ENCODE measurements at places on chromosomes 13 and 19.
A peak's percentile ranks its signal among the peaks of the same experiment; 100 is the strongest.

DNA sequence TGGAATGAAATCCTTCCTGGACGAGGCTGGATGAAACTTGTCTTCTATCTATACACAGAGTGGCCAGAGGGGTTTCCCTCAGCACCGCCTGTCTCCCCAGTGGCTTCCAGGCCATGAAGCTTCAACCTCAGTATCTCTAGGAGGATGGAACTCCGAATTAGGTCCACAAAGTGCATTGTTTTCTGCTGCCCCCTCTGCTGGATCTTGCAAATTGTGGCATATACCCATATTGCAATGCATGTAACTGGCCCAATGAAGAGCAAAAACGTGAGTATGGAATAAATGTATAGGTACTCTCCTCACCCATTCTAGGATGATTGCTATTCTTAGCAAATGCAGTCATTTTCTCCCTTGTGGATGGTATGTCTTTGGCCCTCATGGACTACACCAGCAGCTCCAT, 14.7 kb upstream of the LILRB4 start:
- DNase-seq, result no peak

GRCh38 chr13:113854238-113855011, 9.5 kb downstream of the GAS6 start:
- peak; percentile 60 for DNase-seq

- DNase-seq, result no peak
Observed at GRCh38 chr19:50573741-50574461, 5.7 kb upstream of the LRRC4B start.

- DNase-seq, result peak; percentile 90
Observed at GRCh38 chr19:35742121-35742724, at the start of gene IGFLR1. Gene IGFLR1 (minus strand): TSS chr19:35742452. CDS start chr19:35741180, 1,272 bp downstream.

- peak; percentile 78 for DNase-seq
Observed at GRCh38 chr13:42594481-42595252, 20.7 kb downstream of the TNFSF11 start.

Data from activated effector memory CD4-positive, alpha-beta T cell treated with anti-CD3 and anti-CD28 coated beads, Interleukin-2, amount 50 U/mL, for 16 hours (primary cell).